ENCODE measurements at places on chromosomes 3 and 15.

- no peaks in the 10 kb centered on the region for H3K36me3 ChIP-seq
- no peaks in the 10 kb centered on the region for H3K27me3 ChIP-seq
- no peak overlapping the region for H3K4me3 ChIP-seq
Measured at GRCh38 chr15:42088801-42089640, 5.3 kb downstream of the PLA2G4D start.

DNA sequence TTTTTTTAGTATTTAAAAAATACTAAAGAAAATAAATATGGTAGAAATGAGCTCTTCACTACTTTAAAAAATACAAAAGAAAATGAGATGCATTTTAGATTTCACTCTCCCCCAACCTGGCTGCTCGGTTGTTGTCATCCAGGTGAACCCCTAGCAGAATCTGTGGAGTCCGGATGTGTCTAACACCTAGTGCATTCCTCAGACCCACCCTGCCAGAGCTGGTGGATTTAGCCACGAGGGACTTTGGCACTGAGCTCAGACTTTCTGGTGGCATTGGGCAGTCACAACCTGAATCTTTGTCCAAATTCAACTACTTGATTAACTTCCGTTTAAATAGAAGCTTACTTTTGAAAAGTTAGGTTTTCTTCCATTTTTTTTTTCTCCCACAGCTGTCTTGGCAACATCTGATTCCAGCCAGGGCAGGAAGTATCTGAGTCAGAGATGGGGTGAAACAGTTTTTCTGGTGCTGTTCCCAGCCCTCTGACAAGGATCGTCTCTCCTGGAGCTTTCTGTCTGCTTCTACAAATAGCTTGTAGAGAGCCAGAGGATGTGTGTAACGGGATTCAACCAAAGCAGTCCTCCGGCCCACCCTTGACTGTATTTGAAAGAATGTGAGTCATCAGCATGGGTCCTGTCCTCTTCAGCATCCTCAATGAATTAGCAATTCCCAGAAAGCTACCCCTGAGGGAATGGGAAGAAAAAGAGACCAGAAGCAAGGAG, 301.8 kb upstream of the MCTP2 start:
- DNase-seq = peak; percentile 91
- H3K27me3 ChIP-seq = no peaks in the 10 kb centered on the region
- H3K4me3 ChIP-seq = peak overlapping the region; percentile 22
- H3K36me3 ChIP-seq = no peaks in the 10 kb centered on the region
- H3K27ac ChIP-seq = peak overlapping the region; percentile 81
- peaks cover 13% of the 10 kb centered on the region for H3K4me1 ChIP-seq

DNA sequence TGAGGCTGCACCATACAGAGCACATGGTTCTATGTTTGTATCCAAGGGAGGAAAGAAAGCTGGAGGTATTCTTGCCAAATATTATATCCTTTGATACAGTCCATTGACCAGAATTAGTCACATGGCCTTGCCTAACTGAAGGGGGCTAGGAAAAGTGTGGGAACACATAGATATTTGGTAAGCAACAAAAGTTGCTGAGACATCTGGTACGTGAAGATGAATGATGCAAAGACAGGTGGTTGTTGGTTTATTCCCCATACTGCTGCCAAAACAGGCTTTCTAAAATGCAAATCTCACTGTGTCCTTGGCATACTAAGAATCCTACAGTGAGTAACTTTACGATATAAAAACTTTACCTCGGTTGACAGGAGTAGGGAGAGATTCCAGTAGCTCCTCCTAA, 162.2 kb downstream of the VGLL3 start:
- H3K36me3 ChIP-seq = no peaks in the 10 kb centered on the region
- peaks cover 15% of the 10 kb centered on the region for H3K4me1 ChIP-seq
- DNase-seq = peak; percentile 17
- H3K4me3 ChIP-seq = no peak overlapping the region
- peak overlapping the region; percentile 7 for H3K27ac ChIP-seq

DNA sequence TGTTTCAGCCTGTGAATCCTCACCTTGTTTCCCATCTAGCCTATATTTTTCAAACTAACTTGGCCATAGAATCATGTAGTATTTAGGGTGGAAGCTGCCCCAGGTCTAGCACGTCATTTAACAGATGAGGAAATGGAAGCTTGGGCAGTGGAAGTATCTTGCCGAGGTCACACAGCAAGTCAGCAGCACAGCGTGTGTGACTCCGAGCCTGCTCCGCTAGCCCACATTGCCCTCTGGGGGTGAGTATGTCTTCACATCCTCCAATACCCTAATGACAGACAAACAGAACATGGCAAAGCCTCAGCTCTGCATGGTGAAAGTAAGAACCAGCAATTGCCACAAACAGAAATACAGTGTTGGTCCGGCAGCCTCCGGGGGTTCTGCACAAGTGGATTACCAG, 2.2 kb upstream of the CCR5 start:
- H3K27ac ChIP-seq = no peak overlapping the region
- DNase-seq = peak; percentile 57
- no peak overlapping the region for H3K4me3 ChIP-seq
- H3K27me3 ChIP-seq = peaks cover 11% of the 10 kb centered on the region
- H3K36me3 ChIP-seq = no peaks in the 10 kb centered on the region

DNA sequence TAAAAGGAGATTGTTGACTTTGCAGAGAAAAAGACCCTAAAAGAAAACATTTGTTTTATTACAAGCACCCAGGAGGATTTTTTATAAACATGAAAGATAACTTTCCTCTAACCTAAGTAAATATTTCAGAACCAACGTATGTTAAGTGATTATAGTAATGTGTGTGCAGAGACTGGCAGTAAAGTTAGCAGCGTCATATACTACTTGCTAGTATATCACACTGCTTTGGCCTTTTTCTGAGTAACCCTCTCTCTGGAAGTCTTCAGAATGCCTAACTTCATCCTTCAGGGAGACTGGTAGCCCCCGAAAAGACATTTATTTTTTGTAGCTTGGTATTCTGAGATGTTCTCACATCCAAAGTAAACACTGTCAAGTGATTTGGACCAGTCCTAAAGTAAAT, 17.9 kb downstream of the UBE2E1 start:
- no peak overlapping the region for H3K4me3 ChIP-seq
- peaks cover 25% of the 10 kb centered on the region for H3K4me1 ChIP-seq
- DNase-seq = no peak
- no peak overlapping the region for H3K27ac ChIP-seq

DNA sequence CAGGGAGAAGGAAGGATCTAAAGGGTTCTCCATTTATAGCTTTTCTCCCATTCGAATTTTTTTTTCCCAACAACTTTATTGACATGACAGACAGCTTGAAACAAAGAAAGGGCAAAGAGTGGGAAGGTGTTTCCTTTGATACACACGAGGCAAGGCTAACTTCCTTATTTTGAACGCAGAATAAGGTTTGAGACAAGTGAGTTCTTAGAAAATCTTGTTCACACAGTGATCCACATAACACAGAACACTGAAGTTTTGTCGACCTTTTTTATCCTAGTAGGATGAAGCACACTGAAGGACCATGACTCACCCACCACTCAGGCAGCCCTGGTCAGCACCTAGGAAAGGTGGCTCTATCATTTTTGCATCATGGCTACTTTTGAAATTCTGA, 425.8 kb upstream of the MDFIC2 start:
- H3K27ac ChIP-seq = no peak overlapping the region
- no peak overlapping the region for H3K4me3 ChIP-seq
- H3K4me1 ChIP-seq = no peaks in the 10 kb centered on the region
- H3K36me3 ChIP-seq = no peaks in the 10 kb centered on the region
- no peak for DNase-seq

- no peak overlapping the region for H3K27ac ChIP-seq
- no peaks in the 10 kb centered on the region for H3K27me3 ChIP-seq
- H3K4me3 ChIP-seq = no peak overlapping the region
- no peaks in the 10 kb centered on the region for H3K4me1 ChIP-seq
Measured at GRCh38 chr15:85112997-85113396, 131.3 kb downstream of the PDE8A start.
